ENCODE measurements at places on chromosomes 12 and 14.
A peak's percentile ranks its signal among the peaks of the same experiment; 100 is the strongest.

- no peak for DNase-seq
Measured at GRCh38 chr12:104131609-104132008, 6.4 kb downstream of the NFYB start.

DNA sequence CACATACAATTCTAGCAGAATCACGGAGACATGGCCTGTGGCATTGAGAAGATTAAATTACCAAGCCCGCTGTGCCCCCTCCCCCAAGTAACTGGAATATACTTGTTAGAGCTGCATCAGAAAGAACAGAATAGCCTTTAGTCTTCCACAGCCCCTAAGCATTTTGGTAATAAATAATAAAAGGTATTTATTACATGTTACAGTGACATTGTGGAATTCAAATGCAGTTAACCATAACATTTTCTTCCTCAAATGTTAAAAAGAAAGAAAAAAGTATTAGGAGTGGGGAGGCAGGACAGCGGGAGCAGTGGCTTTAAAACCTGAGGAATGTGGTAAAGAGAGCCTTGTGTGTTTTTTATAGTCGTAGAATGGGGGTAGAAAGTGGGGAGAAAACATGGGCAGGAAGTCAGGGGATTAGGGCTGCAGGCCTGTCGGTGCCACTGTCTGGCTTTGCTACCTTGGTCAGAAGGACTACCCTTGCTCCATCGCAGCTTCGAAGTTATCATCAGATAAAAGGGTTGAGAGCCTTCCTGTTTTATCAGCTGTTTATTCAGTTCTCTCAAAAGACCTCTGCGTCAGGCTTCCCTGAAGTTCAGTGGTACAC lies 255.9 kb downstream of the MSRB3 start:
- DNase-seq = no peak

DNA sequence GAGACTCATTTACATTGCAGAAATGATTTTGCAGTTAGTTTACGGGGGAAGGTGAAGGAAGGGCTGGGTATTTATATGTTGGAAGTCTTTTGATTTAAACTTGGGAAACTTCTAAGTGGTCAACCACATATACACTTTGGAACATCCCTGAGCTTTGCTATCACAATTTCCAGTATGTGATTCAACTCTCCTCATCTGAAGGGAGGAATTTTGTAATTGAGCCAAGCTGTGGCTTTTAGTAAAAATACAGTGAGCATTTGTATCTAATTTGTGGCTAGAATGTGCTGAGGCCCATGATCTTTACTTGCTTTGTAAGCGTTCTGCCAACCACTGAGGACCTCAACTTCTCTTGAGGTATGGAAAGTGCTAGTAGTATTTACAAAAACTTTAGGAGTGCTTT lies 235.0 kb upstream of the PDZRN4 start:
- no peak for DNase-seq

DNA sequence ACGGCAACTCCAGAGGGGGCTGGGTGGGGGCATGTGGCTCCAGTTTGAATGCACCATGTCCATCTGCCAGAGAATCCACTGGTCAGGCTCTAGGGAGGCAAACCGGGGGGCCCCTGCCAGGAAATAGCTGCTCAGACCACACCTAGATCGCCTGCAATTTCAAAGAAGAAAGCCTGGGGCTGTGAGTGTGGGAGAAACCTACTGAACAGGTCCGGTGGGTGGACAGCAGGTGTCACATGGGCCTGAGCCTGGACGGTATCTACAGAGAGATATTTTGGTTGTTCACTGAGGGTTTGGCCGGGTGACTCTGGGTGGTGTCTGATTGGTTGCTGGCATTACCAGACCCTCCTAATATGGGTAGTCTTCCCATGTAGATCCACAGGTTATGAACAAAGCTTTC lies 32.0 kb downstream of the DAO start:
- DNase-seq = no peak

DNA sequence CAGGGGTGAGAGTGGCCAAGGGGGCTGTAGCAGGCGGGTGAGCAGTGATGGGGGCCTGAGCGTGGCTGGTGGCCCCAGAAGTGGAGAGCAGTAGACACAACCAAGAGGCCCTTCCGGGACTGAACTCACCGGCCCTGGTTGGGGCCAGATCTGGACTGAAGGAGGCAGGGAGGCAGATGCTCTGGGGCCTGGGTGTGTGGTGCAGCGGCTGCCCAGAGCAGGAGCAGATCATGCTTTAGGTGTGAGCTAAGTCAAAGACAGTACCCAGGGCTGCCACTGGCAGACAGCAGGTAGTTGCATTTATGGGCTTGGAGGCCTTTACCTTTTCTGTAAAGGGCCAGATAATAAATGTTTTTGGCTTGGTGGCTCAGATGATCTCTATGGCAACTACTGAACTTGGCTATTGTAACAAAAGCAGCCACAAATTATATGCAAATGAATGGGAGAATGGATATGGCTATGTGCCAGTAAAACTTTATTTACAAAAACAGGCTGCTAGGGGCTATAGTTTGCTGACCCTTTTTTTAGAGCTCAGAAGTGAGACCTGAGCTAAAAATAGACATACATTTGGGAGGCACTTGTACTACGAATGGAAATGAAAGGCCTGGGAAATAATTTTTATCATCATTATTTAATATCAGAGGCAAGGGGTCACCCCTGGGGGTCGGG lies 25.6 kb downstream of the SETD1B start:
- no peak for DNase-seq

DNA sequence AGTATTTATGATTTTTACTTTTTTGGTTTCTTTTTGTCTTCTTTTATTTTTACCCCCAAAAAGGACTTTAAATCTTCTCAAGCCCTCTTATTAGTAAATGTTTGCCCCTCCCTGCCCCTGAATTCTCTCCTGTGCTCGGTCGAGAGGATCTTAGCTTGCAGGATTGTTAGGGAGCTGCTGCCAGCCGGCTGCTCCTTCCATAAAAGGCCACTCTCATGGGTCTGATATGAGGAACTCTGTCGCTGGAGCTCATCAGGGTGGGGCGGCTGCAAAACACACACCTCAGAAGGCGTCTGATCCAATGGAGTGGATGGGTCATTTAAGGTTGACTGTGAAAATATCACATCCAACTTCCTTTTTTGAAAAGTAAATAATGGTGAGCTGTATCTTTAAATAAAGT lies 8.5 kb downstream of the LTBR start:
- no peak for DNase-seq

DNA sequence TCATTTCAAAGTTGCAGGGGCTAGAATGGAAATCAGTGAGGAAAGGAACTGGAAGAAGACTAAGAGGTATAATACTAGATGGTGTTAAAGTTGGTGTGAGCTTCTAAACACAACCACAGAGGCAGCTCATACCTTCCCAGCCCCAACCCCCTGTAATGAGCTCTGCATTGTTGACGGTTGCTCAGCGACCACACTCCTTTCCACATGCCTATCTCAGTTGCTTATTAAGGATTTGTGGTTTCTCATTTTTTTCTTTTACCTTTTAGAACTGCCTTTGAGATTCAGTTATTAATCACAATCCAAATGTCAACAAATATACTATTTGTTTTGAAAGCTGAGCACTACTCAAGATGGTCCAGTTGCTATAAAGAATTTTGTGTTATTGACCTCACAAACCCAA lies 62.1 kb upstream of the KIF21A start:
- no peak for DNase-seq

DNA sequence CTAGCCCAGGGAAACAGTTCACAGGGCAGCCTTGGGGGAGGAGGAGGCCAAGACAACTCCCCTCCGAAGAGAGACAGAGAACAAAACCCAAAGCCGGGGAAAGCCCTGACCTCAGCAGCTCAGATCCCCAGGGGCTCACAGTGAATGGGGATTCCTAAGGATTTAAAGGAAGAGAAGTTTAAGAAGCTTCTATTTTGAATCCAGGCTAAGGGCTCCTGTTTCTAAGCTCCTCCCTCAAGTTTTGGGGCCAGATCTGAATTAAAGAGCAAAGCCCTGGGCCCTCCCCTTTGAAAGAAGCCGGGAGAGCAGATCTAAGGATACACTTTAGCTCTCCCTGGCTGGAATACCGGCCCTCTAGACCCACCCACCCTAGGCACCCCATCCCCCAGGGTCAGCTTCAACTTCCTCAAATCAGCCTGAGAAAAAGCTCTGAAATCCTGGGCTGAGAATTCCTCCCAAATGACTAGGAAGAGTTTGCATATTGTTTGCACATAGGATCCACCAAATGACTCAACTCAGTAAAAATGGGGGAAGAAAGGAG lies 3.9 kb downstream of the KDM2B start:
- no peak for DNase-seq

DNA sequence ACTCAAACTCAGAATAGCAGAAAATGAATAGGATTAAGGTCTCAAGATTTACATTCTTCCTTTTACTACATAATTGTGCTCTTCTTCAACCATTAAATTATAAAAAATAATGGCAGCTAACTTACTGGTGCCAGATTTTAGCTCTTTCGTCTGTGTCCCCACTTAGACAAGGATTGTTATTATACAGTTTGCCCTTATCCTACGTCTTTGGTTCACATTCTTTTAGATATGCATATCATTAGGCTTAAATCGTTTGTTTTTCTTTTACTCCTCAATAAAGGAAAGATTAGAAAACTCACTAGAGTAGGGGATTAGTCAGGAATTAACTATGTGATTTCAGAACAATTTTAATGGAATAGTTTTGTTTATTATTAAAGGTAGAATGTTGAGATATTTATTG lies 129.6 kb upstream of the GARIN2 start:
- no peak for DNase-seq

- no peak for DNase-seq
Measured at GRCh38 chr12:25972783-25973182, 14.3 kb downstream of the RASSF8 start.

GRCh38 chr12:68483592-68484383 lies 126.9 kb upstream of the RAP1B start:
- DNase-seq = no peak

DNA sequence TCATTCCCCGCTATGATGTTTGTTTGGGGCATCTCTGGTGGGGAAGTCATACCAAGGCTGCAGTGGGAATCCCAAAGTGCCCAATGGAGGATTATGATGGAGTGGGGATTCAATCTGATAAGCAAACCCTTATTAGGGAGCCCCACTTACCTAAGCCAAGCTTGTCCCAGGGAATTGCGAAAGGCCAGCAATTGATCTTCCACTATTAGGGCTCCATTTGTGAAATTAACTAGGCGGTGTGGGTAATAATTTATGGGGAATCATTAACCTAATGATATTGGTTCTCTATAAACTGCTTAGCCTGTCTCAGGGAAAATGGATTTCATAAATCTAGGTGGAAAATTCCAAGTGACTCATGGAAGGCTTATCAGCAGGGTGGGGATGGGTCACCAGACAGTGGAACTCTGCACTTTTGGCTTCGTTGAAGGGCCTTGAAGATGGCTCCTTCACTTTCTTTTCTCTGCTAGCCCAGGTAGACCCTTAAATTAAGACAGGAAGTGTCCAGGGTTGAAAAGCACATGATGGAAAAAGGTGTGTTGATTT lies 113.0 kb upstream of the WSCD2 start:
- DNase-seq = no peak

- DNase-seq = no peak
Measured at GRCh38 chr12:93785249-93786010, 108.3 kb downstream of the CRADD start.

- DNase-seq = no peak
Measured at GRCh38 chr12:127083008-127083949, 1183.7 kb upstream of the TMEM132C start.

GRCh38 chr12:116881877-116882507 lies 751 bp upstream of the HRK start:
- DNase-seq = no peak

- DNase-seq = no peak
Measured at GRCh38 chr12:69509308-69509736, 39.1 kb downstream of the FRS2 start.

DNA sequence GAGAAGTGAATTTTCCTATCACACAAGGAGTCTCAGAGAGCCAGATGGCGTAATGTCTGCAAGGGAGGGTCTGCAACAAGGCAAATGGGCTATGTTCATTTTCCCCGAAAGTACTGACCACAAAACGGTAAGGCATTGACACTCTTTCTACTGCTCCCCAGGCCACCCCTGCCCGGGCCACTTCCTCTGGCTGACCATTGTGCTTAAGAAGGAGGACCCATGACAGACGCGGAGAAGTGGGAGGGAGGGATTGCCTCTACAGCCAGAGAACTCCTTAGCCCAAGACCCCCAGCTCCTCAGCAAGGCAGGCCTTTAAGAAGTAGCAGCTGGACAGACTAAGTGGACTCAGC lies 1.2 kb downstream of the NCKAP5L start:
- DNase-seq = no peak

- no peak for DNase-seq
Measured at GRCh38 chr12:105482951-105483350, 152.5 kb downstream of the C12orf75 start.

DNA sequence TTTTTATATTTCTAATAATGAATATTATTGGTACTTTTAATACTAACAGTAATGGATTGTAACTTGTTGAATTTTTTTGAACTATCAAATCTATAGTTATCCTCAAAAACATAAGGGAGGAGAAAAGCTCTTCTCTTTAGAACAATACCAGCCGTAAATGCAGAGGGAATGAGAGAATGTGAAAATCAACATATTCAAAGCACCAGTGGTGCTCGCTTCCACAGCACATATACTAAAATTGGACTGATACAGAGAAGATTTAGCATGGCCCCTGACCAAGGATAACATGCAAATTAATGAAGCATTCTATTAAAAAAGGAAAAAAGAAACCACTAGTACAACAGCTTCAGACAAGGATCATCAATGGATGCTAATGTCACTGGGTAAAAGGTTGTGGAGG lies 15.8 kb downstream of the R3HDM2 start:
- no peak for DNase-seq

DNA sequence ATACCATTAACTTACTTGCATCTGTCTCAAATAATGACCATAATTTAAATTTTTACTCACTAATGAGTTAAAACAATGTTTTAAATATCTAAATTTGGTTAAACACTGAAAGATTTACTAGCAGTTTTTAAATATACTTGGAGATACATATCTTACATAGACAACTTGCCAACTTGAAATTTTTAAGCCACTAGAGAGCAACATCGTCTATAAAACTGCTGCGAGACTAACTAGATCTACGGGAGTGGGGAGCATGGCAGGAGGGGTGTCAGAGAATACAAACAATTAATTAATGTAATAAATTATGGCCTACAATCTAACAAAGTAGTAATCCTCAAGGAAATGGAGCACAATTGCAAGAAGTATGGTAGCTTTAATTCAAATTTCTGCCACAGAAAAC lies 120.4 kb downstream of the LRRIQ1 start:
- DNase-seq = no peak

DNA sequence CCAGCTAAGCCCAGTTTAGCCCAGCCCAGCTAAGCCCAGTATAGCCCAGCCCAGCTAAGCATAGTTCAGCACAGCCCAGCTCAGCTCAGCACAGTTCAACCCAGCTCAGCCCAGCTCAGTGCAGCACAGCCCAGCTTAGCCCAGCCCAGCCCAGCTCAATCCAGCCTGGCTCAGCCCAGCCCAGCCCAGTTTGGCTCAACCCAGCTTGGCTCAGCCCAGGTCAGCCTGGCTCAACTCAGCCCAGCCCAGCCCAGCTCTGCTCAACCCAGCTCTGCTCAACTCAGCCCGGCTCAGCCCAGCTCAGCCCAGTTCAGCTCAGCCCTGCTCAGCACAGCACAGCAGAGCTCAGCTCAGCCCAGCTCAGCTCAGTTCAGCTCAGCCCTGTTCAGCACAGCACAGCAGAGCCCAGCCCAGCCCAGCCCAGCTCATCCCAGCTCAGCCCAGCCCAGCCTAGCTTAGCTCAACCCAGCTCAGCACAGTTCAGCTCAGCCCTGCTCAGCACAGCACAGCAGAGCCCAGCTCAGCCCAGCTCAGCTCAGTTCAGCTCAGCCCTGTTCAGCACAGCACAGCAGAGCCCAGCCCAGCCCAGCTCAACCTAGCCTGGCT lies 330.9 kb downstream of the TMEM121 start:
- DNase-seq = peak; percentile 10

GRCh38 chr14:72049462-72049861 lies 117.2 kb downstream of the RGS6 start:
- DNase-seq = no peak
